ENCODE measurements at places on chromosomes 5 and 9.

- no peak for DNase-seq
Observed at GRCh38 chr9:12289711-12290110, 403.5 kb upstream of the TYRP1 start.

- DNase-seq = no peak
Observed at GRCh38 chr5:54848581-54848980, 136.8 kb downstream of the ESM1 start.

DNA sequence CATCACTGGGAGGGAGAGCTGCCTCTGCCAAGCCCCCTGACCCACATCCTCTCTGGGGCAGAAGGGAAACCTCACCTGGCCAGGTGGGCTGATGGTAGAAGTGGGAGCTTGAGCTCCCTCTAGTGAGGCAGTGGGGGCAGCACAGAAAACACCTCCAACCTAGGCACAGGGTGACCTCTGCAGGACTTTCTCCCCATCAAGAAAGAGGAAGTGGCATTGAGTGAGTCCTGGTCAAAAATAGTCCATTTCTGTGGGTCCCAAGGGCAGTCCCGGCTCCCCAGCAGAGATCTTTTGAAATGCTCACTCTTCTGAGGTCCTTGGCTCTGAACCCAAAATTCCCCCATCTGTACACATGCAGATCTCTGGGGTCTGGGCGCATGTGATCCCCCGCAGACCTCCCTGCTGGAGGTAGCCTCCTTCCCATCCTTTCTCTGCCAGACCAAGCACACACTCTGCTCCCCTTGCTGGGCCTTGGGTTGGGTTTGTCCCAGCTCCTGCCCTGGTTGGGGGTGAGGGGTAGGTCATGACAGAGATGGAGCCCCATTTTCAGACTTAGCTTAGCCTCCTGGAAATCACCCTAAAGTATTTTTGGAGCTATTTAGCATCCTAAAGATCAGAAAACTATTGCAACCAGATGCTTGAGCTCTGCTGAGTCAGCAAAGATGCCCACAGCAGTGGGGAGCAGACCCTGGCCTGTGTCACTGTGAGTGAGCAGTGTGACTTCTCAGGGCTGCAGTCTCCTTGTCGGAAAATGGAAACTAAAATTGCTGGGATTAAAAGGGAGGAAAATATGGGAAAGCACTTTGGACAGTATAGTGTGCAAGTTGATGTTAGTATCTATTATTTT, 41.6 kb upstream of the LCP2 start:
- no peak for DNase-seq

DNA sequence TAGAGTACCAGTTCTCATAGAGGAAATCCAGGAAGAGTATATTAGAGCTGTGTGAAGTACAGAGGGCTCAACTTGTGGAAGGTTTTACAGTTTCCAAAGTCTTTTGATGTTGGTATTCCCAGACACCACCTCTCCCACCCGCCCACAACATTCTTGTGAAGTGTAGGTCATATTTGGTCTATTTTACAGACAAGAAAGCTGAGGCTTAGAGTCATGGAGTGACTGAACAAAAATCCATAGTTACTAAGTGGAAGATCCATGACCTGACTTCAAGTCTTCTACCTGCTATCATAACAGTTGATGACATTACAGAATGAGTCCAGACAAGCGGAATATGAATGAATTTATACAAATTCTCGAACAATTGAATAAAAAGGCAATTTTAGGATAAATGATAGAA, 187.1 kb upstream of the RPS23 start:
- no peak for DNase-seq

- DNase-seq = no peak
Observed at GRCh38 chr5:111422747-111423720, 89.3 kb downstream of the STARD4 start.

GRCh38 chr9:132794730-132795380, 83.2 kb downstream of the AK8 start:
- DNase-seq = no peak

GRCh38 chr5:110112348-110112747, 422.6 kb downstream of the MAN2A1 start:
- DNase-seq = peak; percentile 35

- no peak for DNase-seq
Observed at GRCh38 chr5:158634714-158635113, 465.0 kb downstream of the EBF1 start.

- DNase-seq = no peak
Observed at GRCh38 chr9:123746765-123747164, 183.2 kb downstream of the DENND1A start.

GRCh38 chr5:10046676-10047075, 203.0 kb downstream of the ATPSCKMT start:
- DNase-seq = no peak

DNA sequence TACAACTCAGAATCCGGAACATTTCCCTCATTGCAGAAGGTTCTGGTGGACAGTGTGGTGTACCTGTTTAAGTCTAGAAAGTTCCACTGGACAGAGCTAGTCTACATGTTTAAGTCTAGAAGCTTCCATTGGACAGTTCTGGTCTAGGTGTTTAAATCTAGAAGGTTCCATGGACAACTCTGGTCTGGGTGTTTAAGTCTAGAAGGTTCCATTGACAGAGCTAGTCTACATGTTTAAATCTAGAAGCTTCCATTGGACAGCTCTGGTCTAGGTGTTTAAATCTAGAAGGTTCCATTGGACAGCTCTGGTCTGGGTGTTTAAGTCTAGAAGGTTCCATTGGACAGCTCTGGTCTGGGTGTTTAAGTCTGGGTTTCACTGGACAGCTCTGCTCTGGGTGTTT, 25.0 kb downstream of the CCDC187 start:
- DNase-seq = no peak

GRCh38 chr9:93458712-93459111, 5.3 kb upstream of the FAM120AOS start:
- DNase-seq = no peak

DNA sequence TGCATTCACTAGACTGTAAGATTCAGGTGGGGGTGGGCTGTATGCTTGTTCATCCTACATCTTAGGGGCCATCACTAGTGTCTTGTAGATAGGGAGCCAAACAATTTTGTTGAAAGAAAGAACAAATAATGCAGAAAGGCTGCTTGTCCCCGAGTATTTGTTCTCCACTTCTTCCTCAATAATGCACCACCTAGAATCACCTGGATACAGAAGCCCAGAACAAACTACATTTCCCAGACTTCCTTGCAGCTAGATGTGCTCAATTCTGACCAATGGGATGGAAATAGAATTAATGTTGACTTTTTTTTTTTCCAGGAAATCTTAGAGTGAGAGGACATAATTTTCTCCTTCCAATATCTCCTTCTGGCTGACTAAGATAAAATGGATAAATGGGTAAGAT, 38.9 kb upstream of the TNFSF8 start:
- DNase-seq = no peak

GRCh38 chr5:147479949-147480348, 29.9 kb downstream of the DPYSL3 start:
- no peak for DNase-seq

GRCh38 chr5:168979135-168979534, 321.8 kb downstream of the SLIT3 start:
- DNase-seq = no peak

- peak; percentile 57 for DNase-seq
Observed at GRCh38 chr5:154756868-154757813, 2.0 kb downstream of the LARP1 start.

- DNase-seq = no peak
Observed at GRCh38 chr5:126360467-126360866, 62.7 kb upstream of the GRAMD2B start.

GRCh38 chr5:21142791-21143190, 1154.8 kb upstream of the CDH18 start:
- DNase-seq = no peak

All from ELR (cell line).